ENCODE measurements at places on chromosomes 7 and 10.
A peak's percentile ranks its signal among the peaks of the same experiment; 100 is the strongest.

DNA sequence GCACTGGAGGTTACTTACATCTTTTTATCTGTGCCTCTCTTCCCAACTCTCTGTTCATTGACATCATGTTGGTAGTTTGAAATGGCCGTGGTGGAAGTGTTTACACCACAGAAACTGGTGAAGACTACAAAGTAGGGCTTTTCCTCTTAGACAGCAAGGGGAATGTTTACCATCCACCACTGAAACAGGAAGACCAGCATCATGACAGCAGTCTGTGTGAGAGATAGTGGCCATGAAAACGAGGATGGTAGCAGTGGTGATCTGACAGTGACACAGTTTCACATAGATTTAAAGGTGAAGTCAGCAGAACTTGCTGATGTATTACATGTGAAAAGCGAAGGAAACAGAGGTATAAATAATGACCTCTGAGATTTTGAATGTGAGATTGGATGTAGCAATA, 115.7 kb downstream of the CCDC71L start:
- no peak for DNase-seq

GRCh38 chr10:98414578-98414931, 427 bp downstream of the PYROXD2 start:
- DNase-seq = no peak

- DNase-seq = no peak
These were observed 29.1 kb upstream of the DGKB start for GRCh38 chr7:14931511-14932215.

- DNase-seq = no peak
These were observed 15.6 kb downstream of the SEC23IP start for GRCh38 chr10:119908166-119908565.

GRCh38 chr10:94676496-94676895, 7.0 kb upstream of the CYP2C18 start:
- no peak for DNase-seq

- no peak for DNase-seq
These were observed 42.5 kb downstream of the PPP1R3C start for GRCh38 chr10:91590142-91590903.

DNA sequence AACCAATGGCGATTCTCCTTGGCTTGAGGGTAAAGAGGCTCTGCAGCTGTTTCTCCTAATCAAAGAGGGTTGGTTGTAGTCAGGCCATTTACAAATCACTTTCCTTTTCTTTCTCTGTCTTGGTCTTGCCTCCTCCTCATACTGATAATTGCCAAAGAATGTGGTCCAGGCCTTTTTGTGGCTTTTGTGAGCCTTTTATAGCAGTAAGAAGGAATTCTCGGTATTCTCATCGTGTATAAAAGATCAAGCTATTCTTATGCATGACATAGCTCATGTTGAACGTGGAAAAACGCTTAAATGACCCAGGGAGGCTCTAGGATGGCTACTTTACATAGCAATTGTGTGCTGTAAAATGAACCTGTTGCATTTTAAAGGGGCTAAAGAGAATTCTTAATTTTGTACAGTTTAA, 62.6 kb downstream of the RBM20 start:
- DNase-seq = no peak

DNA sequence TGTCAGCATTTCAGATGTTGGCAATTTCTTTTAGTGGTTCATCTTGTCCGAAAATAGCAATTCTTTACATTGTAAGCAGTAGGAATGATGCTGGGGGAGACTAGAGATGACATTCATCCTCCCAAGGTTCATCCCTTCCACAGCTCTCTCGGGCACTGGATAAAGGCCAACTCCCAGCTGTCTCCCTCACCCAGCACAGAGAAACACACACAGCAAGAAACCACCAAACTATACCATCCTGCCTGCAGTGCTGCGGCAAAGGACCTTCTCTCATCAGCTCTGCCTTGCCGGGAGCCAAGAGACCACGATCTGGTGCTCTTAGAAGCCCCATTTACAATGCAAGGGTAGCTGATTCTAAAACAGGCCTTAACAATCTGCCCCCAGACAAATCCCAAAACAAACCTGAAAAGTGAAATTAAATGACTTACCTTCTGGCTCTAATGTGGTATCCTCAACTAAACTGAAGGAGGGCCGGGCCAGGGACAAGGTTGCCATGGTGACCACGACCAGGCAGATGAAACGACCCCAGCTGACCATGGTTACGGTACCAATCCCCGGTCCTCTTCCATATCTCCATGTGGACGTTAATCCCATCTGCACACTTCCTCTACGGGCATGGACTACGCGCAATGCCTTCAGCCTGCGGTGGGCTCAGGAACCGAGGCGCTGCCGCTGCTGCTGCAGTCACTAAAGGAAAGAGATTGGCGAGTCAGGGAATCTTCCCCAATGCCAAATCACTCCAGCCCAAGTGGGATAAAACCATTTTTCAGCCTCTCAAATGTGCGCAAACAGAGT, 4.8 kb downstream of the FGFR2 start:
- no peak for DNase-seq

- DNase-seq = peak; percentile 97
These were observed at the start of gene MGMT for GRCh38 chr10:129466703-129467358. Gene MGMT, plus strand, starts transcription at chr10:129467241.

Data from activated B cell treated with CpG ODN at 0.5 μM for 24 hours (primary cell).